CD8-positive, alpha-beta memory T cell (primary cell): ENCODE measurements at places on chromosomes 1 and 21.

DNA sequence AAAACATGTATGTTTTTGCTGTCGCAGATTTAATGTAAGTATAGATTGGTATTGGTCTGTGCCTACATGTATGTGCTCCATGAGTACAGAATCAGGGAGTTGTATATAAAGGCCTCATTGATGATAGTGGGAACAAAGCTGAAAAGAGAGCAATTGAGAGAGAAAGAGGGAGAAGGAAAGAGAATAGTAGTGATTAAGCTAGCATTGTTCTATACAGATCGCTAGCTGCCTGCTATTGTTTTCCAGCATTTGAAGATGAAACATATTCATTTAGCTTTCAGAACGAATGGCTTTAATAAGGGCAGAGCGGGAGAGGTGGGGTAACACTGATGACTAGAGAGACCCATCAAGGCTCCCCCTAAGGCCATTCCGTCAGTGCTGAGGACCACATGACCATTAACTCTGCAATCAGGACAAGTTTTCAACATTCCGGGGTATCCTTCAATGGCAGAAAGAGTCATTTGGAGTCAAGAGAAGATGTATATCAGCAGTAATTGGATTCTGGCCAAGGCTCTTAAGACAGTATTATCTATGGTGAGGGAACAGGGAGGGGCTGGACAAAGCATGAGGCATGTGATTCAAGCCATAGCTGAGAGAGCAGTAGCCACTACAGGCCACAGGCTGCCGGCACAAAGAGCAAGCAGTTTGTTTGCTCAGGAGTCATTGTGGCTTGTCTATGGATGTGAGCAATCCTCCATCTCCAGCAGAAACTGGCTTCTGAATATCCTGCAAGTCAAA, 176.5 kb downstream of the PBX1 start:
- DNase-seq: no peak

GRCh38 chr1:177255411-177255810, 84.7 kb downstream of the BRINP2 start:
- DNase-seq: no peak

DNA sequence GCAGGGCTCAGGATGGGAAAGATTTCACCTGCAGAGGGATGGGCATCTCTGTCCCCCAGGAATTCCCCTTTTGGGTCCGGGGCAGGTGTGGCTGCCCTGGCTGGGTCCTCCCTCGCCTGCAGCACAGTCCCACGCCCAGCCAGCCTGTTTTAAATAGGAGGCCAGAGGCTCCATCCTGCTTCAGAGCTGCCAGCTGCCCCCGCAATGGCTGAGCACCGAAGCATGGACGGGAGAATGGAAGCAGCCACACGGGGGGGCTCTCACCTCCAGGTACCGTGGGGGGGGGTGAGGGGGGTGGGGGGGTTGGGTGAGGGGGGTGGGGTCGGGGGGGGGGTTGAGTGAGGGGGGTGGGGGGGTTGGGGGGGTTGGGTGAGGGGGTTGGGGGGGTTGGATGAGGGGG, 3.6 kb downstream of the SCNN1D start:
- DNase-seq: no peak

DNA sequence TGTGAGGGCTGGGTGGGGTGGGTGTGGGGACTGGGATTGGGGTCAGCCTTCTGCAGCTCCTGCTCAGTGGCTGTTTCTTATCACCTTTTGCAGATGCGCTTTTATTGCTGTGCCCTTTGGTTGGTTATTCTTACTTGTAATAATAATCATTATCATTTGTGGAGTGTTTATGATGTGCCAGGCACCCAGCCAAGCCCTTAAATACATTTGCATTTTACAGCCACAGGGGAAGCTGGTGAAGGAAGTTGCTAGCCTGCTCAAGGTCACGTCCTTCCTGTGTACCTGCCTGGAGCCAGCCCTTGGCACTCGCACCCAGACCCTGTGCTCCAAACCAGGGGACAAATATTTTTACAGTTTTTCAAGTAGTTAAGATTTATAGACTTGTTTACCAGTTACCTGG, 144.0 kb downstream of the PGBD5 start:
- no peak for DNase-seq

DNA sequence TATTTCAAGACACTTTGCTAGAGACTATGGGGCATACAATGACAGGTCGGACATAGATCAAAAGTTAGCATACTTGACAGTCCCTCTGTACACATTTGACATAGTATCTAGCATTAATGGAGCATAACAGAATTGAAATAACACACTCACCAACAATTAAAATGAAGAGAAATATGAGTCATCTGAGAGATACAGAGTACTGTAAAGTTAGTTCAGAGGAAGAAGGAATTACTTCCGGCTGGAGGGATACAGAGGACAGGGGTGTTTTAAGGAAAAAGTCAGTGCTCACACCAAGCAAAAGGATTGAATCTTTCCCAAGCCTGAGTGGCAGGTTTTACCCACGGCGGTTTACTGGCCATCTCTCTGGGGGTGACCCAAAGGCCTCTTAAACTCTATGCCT, 2.4 kb downstream of the ZMYND12 start:
- no peak for DNase-seq

DNA sequence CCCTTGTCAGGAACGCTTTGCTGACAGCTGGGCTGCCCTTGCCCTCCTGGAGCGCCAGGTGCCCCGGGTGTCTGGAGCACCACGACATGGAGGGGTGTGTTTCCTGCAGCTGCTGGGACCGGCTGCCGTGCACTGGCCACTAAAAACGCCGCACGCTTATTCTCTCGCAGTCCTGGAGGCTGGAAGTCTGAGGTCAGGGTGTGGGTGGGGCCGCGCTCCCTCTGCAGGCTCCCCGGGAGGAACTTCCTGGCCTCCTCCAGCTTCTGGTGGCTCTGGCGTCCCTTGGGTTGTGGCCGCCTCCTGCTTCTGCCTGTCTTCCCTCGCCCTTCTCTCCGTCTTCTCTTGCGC, 28.0 kb upstream of the PLCH2 start:
- no peak for DNase-seq

DNA sequence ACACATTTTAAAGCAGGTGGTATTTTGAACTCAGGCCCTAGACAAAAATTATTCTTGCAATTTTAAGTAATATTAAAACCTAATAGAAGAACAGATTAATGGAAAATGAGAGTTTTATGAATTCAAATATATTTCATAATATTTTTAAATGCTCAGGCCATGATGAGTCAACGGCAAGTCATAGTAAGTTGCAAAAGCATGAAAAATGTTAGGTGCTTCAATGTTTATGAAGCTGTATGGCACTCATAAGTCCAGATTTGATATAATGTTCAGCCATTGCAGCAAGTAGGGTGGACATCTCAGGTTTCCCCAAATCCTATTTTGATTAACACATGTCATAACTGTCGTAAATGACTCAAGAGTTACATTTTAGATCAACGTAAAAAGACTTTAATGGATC, 112.6 kb downstream of the GRIK1 start:
- no peak for DNase-seq

DNA sequence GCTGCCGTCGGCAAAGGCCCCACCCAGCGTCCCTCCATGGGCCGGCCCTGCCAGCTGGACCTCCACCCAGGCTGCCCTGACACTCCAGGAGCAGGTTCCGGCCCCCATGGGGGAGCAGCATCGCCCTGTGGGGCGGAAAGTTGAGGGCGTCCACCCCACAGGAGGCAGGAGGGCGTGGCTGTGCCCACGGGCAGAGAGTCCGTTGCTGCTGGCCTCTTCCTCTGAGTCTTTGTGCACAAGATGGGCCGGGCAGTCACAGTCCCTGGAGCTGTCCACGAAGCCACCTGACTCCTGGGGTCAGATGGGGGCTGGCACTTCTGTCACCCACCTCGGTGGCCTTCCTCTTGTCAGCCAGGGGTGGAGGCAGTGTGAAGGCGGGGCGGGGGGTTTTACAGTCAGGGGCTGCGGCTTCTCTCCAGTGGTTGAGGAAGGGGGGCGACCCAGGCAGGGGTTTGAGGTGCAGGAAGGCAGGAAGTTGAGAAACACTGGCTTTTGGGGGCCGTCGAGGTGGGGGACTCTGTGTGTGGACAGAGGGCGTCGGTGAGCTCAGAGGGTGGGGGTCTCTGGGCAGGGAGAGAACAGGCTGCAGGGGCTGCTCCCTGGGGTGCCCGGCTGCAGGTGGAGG, 67.2 kb upstream of the TTC34 start:
- no peak for DNase-seq

- no peak for DNase-seq
These were observed 8.7 kb downstream of the PLEKHA6 start for GRCh38 chr1:204350857-204351573.

DNA sequence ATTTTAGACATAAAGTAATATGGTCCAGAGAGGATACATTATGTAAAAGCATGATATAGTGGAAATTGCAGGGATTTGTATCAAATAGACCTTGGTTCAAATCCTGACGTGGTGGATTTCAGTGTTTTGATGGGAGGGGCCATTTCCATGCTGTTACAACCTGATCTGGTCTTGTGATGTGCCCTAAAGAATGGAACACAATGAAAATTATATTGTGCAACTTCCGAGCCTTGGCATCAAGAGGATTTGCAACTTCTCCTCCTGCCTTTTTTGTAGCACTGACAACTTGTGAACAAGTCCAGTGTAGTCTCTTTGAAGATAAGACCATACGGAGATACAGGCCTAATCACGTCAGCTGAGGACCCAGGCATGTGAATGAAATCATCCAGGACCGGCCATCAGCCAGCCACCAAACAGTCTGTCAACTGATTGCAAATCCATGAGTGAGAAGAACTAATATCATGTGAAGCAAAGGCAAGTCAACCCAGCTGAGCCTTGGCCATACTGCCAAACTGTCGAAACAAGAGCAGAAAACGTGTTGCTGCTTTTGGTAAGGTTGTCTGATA, 412.1 kb downstream of the DPYD start:
- DNase-seq: no peak

GRCh38 chr1:21938732-21939538, 1.8 kb upstream of the HSPG2 start:
- DNase-seq: no peak

DNA sequence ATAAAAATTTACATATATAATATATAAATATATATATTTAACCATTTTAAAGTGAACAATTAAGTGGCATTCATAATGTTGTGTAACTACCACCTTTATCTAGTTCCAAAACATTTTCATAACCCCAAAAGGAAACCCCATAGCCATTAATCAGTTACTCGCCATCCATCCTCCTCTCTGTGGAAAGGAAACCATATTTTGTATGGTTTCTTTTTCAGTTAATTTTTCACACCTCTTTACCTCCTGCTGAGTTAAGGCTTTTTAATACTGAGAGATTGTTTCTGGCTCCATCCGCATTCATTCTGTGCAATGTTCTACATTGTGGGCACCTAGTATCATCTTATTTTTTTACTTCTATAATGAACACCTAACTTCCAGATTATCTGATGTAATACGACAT, 512.1 kb downstream of the LMO4 start:
- DNase-seq: no peak

DNA sequence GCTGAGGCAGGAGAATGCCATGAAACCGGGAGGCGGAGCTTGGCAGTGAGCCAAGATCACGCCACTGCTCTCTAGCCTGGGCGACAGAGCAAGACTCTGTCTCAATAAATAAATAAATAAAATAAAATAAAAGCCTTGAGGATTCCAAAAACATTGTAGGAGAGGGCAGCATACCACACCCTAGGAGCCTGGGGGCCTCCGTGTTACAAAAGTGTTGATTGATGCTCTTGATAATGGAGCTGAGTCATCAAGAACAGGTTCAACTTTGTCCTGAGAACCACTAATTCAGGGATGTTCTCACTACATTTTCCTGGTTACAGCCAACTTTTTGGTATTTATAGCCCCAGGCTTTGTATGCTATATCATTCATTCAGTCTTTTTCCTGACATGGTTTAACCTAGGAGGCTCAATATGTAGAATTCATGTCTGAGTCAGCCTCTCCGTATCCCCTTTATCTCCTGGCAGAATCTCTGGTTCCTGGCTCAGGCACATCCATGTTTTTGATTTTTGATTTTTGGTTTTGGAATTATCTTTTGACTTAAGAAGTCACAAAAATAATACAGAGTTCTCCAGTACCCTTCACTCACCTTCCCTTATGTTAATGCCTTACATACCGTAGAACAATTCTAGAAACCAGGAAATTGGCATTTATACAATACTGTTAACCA, 69.4 kb downstream of the LRRC8D start:
- no peak for DNase-seq

DNA sequence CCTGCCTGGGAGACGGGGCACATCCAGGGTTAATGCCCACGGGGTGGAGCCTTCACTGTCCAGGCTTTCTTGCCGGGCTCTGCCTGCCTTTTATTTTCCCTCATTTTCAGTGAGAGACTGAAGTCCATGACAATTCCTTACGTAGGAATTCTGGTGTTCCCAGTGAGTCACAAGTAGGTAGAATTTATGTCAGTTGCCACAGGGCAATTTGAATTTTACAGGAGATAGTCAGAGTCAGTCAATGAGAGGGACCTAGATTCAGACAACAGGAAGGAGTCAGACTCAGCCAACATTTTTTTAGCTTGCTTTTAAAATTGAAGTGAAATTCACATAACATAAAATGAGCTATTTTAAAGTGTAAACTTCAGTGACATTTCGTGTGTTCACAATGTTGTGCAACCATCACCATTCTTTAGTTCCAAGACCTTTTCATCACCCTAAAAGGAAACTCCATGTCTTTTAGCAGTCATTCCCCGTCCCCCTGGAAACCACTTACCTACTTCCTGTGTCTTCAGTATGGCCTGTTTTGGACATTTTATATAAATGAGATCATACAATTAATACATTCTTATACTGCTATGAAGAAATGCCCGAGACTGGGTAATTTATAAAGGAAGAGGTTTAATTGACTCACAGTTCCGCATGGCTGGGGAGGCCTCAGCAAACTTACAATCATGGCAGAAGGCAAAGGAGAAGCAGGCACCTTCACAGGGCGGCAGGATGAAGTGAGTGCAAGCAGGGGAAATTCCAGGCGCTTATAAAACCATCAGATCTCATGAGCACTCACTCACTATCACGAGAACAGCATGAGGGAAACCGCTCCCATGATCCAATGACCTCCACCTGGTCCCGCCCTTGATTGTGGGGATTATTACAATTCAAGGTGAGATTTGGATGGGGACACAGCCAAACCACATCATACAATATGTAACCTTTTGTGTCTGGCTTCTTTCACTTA, 14.6 kb downstream of the AJAP1 start:
- DNase-seq: no peak

DNA sequence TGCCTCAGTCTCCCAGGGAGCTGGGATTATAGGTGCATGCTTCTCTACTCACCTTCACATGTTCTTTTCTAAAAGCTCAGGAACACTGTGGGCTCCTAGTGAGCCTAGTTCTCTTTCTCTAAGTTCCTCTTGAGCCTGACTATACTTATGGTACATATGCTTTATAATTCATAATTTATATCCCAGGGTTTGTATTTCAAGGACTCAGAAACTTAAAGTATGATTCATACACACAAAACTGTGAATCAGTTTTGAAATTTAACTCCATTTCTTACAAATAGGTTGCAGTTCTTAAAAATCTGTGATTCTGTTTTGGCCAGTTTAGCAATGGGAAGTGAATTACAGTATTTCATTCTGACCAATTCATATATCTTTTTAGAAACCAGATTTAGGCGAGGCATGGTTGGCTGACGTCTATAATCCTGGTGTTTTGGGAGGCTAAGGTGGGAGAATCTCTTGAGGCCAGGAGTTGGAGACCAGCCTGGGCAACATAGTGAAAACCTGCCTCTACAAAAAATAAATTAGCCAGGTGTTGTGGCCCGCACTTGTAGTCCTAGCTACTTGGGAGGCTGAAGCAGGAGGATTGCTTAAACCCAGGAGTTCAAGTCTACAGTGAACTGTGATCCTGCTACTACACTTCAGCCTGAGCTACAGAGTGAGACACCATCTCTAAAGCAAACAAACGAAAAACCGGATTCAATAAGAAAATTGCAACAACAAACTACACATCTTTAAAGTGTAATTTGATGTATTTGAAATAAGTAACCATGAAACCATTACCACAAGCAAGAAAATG, 15.6 kb downstream of the RASAL2 start:
- DNase-seq: no peak
